ENCODE measurements at places on chromosomes 13 and 19. TPM values are rescaled to one million over a fixed set of nuclear protein-coding genes. Genes with fewer than 3 reads are reported as not detected.

The ZNF578 gene
- 3.0 TPM for total RNA-seq

GRCh38 chr19:32652894-32653598 lies 21.9 kb downstream of the ANKRD27 start:
- peak; percentile 78 for DNase-seq

The SLC44A2 gene
- total RNA-seq: 106 TPM

The FCER2 gene
- total RNA-seq: not detected

DNA sequence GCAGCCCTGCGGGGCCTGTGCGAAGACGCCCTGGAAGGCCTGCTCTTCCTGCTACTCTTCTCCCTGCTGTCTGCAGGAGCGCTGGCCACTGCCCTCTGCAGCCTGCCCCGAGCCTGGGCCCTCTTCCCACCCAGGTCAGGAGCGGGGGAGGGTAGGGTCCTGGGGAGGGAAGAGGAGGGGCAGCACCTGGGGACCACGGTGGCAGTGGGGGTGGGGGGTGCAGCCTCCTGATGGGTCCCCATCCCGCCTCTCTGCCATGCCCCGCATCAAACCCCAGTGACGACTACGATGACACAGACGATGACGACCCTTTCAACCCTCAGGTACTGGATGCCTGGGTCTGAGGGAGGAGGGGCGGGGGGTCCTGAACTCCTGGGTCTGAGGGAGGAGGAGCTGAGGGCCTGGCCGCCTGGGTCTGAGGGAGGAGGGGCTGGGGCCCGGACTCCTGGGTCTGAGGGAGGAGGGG lies 13.4 kb upstream of the LENG8 start:
- no peak for DNase-seq

GRCh38 chr13:112774829-112775565 lies 85.2 kb downstream of the ATP11A start:
- DNase-seq: no peak

DNA sequence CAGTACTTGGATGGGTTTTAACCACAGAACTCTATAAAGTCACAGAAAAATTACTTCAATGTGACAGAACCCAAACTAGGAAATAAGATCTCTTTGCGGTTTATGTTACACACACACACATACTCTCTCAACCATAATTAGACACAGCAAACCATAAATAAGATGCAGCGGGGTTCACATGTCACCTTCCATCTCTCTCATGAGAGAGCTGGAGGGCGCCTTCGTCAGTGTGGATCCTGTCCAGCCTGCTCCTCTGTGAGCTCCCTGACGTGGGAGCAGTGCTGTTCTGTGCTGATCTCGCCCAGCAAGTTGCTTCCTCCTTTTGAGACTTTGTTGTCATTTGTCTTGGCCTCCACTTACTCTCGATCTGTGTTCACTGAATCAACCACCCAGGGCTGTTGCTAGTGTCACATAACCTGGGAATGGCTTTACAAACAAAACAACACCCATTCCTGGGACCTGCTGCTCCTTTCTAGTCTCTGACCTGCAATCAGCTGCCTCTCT lies 204.9 kb upstream of the KL start:
- no peak for DNase-seq

DNA sequence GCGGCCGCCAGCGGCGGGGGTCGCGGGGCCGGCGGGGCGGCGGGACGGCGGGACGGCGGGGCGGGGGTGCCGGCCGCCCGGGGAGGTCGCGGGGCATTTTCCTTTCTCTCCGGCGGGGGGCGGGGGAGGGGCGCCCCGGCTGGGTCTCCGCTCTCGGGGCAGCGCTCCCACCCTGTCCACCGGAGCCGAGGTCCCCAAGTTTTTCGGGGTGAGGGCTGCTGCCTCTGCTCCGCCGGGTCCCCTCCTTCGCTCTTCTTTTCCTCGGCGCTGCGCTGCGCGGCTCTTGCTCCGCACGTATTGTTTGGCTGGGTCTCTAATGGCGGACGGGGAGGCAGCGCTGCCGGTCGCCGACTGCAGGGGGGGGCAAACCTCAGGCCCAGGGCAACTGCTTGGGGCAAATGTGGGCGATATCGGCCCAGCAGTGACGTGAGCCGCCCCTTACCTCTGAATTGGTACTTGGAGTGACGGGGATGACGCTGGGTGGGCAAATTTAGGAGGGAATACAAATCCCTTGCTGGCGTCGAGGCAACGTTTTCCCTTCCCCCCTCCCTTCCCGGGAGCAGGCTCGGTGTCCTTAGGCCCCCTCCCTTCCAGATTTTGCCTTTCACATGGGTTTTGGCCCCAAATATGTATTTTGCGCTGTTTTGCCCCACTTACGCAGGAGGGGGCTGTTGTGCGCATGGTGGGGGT lies 759 bp downstream of the ZMYM2 start:
- peak; percentile 68 for DNase-seq

The HRC gene
- 1,557 TPM for total RNA-seq

DNA sequence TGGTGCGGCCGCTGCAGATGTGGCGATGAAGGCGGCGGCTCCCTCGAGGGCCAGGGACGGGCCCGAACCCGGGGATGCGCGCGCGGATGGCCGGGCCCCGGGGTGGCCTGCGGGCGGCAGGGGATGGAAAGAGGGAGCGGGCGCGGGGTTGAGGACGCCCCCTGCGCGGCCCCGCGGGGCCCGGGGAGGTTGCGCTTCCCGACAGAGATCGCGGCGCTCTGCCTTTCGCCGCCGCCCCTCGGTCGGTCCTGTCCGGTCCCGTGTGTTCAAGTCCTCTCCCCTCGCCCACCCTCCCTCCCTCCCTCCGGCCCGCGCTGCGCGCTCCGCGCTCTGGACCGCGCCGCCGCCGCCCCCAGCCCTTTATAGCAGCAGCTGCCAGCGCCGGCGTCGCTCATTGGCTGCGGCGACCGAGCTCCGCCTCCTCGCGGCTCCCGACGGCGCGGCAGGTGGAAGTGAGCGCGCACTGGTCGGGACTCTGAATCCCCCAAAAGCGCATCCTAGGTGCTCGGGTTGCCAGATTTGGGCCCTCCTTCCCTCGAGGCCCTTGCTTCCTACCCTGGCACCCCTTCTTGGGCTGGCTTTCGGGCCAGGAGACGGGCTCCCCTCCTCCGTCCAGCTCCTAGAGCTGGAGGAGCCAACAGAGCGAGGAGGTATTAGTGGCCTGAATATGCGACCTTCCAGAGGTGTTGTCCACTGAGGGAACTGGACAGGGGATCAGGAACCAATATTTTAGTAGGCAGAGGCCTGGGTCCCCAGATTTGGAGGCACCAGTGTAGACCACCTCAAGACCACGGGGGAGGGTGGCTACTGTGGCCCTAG lies at the start of gene ELAVL3:
Gene ELAVL3, minus strand, starts transcription at position 332 of the 819 bp plus-strand sequence. CDS start 438 bp downstream, outside the sequence.
- DNase-seq: no peak

DNA sequence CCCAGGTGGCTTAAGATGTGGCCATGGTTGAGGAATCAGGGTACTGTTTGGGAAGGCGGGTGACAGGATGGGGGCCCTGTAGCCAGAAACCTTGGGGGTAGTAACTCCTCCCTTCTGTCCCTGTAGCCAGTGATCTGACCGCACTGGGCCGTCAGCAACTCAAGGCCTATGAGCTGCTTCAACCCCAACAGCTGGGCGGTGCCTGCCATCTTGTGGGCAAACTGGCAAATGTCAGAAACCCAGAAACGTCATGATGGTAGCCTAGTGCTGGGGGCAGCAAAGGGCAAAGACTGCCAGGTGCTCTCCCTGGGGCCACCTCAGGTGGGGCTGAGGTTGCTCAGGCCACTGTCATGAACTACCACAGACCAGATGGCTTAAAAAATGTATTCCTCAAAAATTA lies 3.5 kb downstream of the COPE start:
- DNase-seq: no peak

The KLK14 gene
- 0.42 TPM for total RNA-seq

GRCh38 chr19:2189880-2190279 lies 26.1 kb downstream of the DOT1L start:
- DNase-seq: no peak

DNA sequence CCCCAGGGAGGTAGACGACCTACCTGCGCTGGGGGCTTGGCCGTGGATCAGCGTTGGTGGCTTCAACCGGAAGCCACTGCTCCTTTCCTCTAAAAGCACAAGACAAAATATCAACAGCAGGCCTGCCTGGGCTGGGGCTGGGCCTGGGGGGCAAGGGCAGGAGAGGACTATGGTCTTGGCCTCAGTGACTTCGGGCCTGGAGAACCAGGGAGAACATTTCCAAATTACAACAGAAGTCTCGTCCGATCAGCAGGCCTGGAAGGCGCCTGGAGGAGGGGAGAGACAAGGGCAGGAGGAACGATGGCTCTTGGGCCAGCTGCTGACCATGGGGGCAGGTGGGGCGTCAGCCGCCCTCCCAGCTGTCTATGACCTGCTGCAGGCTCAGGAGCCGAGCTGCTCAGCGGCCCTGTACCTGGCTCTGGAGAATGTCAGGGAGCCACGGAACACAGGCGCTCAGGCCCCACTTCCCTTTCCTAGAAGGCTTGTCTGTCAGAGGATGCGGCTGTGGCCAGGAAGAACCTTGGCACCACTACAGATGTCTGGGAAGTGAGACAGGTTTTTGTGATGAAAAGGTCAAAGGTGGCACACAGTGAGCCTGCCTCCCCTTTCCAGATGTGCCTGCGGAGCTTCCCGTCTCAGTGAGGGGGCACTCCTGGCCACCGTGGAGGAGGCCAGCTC lies 19.5 kb downstream of the CAPS start:
- no peak for DNase-seq

The RPS16 gene
- 1,648 TPM for total RNA-seq

- DNase-seq: no peak
Observed at GRCh38 chr13:35514801-35515502, 38.5 kb upstream of the MAB21L1 start.

DNA sequence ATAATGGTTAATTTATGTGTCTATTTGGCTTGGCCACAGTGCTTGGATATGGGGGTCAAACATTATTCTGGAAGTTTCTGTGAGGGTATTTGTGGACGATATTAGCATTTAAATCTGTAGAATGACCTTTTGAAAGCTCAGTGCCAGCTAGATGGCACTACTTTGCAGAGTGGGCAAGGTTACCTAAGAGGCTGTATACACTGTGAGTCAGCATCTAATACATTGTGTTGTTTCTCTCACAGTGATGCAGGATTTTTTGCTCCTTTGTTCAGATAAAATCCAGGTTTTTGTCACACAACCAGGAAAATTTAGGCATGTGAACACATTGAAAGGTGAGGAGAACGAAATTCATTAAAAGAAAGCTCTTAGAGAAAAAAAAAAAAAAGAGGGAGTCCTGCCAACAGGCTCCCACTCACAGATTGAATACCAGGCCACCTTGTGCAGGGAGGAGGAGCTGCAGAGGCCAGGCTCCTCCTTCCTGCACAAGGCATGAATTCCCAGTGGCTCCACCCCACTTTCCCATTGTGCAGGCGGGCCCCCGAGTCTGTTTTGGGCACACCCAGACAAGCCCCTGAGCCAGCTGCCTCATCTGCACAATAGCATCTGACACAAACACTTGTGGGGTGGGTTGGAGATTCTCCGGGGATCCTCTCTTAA lies 551.0 kb upstream of the ATXN8OS start:
- DNase-seq: no peak

The VSTM1 gene
- not detected for total RNA-seq

The CEACAM4 gene
- 0.55 TPM for total RNA-seq

DNA sequence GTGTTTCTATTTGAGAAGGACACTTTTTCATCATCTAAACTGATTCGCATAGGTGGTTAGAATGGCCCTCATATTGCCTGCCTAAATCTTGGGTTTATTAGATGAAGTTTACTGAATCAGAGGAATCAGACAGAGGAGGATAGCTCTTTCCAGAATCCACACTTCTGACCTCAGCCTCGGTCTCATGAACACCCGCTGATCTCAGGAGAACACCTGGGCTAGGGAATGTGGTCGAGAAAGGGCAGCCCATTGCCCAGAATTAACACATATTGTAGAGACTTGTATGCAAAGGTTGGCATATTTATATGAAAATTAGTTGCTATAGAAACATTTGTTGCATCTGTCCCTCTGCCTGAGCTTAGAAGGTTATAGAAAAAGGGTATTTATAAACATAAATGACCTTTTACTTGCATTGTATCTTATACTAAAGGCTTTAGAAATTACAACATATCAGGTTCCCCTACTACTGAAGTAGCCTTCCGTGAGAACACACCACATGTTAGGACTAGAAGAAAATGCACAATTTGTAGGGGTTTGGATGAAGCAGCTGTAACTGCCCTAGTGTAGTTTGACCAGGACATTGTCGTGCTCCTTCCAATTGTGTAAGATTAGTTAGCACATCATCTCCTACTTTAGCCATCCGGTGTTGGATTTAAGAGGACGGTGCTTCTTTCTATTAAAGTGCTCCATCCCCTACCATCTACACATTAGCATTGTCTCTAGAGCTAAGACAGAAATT lies 103.8 kb downstream of the TNFRSF19 start:
- DNase-seq: no peak

The PRRG2 gene
- 0.54 TPM for total RNA-seq

The SH2D3A gene
- 0.79 TPM for total RNA-seq

DNA sequence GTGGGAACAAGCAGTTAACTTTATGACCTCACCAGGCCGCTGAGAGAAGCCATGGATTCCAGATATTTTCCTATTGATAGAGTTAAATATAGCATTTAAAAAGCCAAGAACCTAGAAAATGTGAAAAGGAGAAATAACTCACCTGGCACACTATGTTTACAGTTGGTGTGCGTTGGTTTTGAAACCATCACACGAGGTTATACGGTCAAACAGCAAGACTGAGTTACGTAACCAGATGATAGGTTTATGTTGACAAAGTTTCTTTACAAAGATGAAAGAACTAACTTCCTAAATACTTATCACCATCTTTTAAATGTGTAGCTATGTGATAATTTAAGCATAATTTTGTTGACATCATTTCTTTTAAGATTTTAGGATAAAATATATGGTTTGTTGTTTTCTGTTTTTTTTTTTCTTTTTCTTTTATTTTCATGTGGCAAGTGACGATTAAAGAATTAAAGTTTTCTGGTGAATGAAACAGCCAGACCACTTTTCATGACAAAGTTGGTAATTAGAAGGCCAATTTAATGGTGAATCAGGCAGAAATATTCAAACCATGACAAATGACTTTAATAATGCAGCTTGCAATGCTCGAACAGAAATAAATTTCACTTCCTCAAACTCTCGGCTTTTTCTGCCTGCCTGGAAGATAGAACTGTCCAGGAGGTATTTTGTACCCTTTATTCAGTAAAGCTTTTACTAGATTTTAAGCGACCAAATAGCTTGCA lies 339.1 kb upstream of the OBI1 start:
- no peak for DNase-seq

DNA sequence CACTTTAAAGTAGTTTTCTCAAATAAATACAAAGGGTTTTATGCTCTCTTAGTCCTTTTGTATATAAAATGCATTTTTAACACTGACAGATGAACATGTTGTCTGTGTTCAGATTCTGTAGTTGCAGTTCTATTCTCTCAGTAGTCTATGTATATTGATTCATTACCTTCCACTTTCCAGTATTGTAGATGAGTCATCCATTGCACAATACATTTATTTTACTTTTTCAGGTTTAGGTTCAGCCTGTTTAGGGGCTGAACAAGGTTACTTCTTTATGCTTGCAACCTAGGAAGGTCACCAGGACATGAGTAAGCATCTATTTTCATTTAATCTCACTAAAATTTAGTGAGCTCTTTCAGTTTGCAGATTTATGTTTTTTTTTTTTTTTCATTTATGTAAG lies 173.6 kb downstream of the NALCN start:
- DNase-seq: no peak

The OLFM4 gene
- 0.31 TPM for total RNA-seq

The TLE2 gene
- 38.1 TPM for total RNA-seq

- DNase-seq: no peak
Observed at GRCh38 chr19:16861011-16861410, 27.8 kb upstream of the F2RL3 start.

Data from heart right ventricle (tissue), 16 donors.